Skin of body (tissue), 3 donors: ENCODE measurements at places on chromosomes 1 and 21.
A peak's percentile ranks its signal among the peaks of the same experiment; 100 is the strongest.

- peak; percentile 67 for DNase-seq
These were observed at the start of gene LEFTY2 for GRCh38 chr1:225941187-225941941. LEFTY2 (minus strand) TSS chr1:225941220; CDS start chr1:225941140, 80 bp downstream.

GRCh38 chr1:43357251-43357650 lies 1.5 kb upstream of the CDC20 start:
- no peak for DNase-seq

GRCh38 chr21:39071623-39072214 lies 111.5 kb downstream of the PSMG1 start:
- DNase-seq: peak; percentile 86

GRCh38 chr1:101652484-101652883 lies 344.2 kb downstream of the OLFM3 start:
- no peak for DNase-seq

- DNase-seq: no peak
These were observed 11.8 kb upstream of the PIGM start for GRCh38 chr1:160043543-160043942.

- DNase-seq: no peak
These were observed 46.5 kb downstream of the PSMG1 start for GRCh38 chr21:39136711-39137110.

DNA sequence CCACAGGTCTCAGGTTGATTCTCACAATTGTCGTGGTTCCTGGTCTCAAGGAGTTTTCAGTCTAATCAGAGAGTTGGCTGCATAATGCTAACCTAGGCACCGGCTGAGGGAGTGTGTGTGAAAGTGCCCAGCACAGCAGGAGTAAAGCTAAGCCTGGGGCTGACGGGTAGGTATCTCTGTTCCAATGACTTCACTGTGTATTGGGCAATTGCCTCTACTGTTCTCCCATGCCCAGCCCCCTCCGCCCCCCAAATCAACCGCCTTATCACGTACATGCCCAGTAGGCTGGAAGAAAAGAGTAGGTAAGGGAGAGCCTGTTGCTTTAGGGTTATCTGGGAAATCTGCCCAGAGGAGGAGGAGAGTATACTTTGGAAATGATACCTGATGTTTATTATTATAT lies 54.7 kb downstream of the MRPS6 start:
- no peak for DNase-seq

DNA sequence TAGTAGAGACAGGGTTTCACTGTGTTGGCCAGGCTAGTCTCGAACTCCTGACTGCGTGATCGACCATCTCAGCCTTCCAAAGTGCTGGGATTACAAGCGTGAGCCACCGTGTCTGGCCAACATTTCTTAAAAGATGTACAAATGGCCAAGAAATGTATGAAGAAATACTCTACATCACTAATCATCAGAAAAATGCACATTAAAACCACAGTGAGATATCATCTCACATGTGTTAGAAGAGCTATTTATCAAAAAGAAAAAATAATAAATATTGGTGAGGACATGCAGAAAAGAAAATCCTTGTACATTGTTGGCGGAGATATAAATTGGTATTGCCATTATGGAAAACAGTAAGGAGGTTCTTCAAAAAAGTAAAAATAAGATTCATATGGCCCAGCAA lies 33.6 kb upstream of the TNFSF18 start:
- DNase-seq: no peak

DNA sequence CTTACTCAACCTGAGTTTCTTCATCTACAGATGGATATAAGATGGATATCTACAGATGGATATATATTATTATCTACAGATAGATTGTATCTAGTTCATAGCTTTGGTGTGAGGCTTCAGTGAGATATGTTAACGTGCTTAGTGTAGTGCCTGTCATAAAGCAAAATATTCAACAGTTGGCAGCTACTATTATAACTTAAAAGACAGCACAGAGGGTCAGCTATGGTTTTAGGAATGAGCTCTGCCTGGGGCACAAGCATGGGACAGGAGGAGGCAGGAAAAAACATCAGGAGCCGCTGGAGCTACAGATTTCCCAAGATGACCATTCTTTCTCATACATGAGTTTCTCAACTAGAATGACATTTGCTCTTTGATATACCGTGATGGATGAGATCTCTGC lies 1.3 kb upstream of the CYB5R1 start:
- no peak for DNase-seq

DNA sequence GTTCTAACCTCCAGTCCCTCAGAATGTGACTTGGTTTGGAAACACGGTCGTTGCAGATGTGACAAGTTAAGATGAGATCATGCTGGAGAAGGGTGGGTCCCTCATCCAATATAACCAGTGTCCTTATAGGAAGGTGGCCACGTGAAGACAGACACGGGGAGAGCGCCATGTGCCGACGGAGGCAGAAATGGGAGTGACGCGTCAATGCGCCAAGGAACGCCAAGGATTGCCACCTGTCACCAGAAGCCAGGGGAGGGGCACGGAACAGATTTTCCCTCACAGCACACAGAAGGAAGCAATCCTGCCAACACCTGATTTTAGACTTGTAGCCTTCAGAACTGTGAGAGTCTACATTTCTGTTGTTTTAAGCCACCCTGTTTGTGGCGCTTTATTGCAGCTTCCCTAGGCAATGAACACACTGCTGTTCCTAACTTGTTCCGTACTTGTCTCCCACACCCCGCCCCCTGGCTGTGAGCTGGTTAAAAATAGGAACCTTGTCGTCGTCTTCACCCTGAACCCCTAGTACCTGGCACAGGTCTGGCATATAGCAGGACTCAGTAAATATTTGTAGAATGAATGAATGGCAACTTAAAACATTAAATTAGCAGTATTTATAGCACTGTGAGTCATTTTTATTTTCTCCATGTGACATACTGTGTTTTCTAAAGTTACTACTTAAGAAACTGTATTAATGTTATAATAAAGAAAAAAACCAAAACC lies 14.2 kb downstream of the RIMS3 start:
- DNase-seq: no peak

GRCh38 chr1:148363439-148363810 lies 119.7 kb downstream of the PPIAL4G start:
- DNase-seq: no peak

- DNase-seq: no peak
These were observed 2.0 kb downstream of the C1orf116 start for GRCh38 chr1:207030522-207031009.

GRCh38 chr1:34361121-34361520 lies 184.4 kb downstream of the C1orf94 start:
- DNase-seq: no peak

DNA sequence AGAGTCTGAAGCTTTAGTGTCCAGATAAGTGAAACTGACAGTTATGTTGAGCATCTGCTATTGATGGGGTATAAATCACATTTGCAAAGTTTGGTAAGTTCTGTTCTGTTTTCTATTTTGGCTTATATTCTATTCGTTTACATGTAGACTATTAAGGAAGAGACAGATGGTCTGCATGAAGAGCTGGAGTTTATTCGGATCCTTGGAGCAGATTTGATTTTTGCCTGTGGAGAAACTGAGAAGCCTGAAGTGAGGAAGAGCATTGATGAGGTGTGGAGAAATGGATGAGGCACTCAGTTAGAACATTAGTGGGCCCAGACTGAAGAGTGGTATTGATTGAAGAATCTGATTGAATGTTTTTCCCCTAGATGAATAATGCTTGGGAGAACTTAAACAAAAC lies 50.6 kb upstream of the BMP8A start:
- DNase-seq: no peak

- DNase-seq: no peak
These were observed 5.7 kb upstream of the ARL8A start for GRCh38 chr1:202150187-202150586.

GRCh38 chr1:1080122-1080757 lies 6.1 kb upstream of the RNF223 start:
- DNase-seq: peak; percentile 40

DNA sequence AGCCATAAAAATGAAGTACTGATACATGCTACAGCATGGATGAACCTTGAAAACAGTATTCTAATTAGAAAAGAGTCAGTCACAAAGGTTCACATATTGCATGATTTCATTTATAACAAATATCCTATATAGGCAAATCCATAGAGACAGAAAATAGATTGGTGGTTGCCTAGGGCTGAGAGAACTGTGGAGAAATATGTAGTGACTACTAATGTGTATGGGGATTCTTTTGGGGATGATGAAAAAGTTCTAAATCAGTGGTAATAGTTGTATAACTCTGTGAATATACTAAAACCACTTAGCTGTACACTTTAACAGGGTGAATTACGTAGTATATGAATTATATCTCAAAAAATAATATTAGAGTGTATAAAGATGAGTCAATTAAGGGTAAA lies 45.8 kb downstream of the RNF115 start:
- no peak for DNase-seq

DNA sequence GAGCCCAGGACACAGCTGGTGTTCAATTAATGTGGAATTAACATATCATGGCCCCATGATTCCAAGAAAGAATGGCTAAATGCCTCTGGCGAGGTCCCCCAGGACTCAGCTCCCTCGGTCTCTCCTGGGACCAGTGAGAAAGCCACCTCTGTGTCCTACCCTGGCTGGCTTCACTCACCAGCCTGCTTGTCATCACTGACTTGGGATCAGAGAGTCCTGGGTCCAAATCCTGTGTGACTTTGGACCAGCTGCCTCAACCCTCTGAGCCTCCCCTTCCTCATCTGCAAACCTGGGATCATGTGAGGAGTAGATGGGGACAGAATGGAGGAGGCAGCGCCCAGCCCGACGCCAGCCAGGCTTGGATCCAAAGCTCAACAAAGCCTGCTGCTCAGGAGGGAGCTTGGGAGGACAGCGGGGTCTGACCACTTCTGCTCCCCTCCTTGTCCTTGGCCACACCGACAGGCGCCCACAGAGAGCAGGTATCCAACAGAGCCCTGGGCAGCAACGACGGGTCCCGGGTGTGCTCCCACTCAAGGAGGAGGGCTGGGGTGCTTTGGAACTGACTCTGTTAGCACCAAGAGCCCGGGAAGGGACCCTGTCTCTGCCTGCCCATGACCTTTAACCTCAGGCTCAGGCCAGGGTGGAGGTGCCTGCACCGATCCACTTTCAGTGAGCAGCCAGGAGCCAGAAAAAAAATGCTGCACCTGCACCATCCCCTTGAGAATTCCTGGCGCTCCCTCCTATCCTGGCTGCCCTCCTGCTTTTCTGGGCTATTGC lies 3.2 kb downstream of the SH2D5 start:
- DNase-seq: no peak

GRCh38 chr1:1899266-1899966 lies 8.5 kb upstream of the GNB1 start:
- no peak for DNase-seq

- DNase-seq: no peak
These were observed 95.9 kb upstream of the COA6 start for GRCh38 chr1:234277161-234277868.

- no peak for DNase-seq
These were observed 24.9 kb upstream of the FMO2 start for GRCh38 chr1:171160211-171160610.

DNA sequence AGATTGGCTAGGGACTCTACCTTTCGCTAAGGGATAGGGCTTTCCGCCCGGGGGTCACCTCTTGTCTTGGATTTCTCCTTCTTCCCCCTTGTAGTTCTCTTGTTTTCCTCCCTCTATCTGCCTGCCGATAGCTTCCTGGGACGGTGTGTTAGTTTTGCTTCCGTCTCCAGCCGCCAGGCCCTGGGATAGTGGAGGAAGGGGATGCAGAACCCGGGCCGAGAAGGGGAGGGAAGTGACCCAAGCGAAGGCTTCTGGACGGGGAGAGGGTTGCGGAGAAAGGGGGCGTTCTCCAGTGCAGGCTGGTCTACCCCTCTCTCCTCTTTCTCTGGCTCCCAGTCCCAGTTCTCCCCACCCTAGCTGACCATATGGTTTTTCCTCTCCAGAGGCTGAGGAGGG lies 871 bp downstream of the TUFT1 start:
- DNase-seq: no peak

GRCh38 chr1:66176832-66177231 lies 357.1 kb upstream of the SGIP1 start:
- no peak for DNase-seq

- DNase-seq: no peak
These were observed 16.0 kb downstream of the S100A11 start for GRCh38 chr1:152020849-152021248.

DNA sequence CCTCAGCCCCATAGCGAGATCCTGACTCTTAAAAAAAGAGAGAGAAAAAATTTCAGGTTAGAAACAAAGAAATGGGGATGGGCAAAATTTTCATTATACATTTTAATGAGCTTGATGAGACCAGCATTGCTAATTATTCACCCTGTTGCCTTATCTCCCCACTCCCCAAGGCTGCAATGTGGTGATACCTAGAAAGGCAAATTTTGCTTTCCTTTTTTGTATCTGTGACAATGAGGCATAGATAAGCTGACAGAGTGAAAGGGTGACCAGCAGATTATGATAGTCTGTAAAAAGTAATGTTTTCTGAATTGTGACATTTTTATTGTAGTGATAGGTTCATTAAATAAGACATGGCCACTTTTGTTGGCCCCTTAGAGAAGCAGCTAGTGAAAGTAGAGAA lies 12.9 kb downstream of the SRRM1 start:
- DNase-seq: no peak

DNA sequence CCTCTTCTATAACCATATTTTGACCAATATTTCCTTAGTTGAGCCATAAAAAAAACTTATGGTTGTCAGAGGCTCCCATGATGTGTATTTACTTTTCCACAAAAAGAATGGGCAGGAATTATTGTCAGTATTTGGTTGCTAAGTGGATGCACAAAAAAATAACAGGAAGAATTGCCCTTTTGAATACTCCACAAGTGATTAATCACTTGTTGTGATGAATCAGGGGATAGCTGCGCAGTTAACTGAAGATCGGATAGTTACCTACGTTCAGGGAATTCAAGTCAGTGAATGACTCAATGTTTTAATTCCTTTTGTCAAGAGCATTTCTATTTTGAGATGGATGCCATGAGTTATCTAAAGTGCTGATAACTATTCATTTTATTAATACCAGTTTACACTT lies 785.2 kb upstream of the B3GALT2 start:
- no peak for DNase-seq

DNA sequence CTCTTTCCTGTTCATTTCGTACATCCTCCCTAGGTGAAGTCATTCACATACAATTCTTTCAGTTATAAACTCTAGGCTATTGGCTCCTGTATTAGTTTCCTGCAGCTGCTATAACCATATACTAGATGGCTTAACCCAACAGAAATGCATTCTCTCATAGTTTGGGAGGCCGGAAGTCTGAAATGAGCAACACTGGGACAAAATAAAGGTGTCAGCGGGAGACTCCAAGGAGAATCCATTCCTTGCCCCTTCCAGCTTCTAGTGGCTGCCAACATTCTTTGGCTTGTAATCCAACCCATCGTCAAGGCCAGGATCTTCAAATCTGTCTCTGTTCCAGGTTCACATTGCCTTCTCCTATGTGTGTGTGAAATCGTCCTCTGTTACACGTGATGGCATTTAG lies 71.3 kb downstream of the TOR3A start:
- DNase-seq: no peak

DNA sequence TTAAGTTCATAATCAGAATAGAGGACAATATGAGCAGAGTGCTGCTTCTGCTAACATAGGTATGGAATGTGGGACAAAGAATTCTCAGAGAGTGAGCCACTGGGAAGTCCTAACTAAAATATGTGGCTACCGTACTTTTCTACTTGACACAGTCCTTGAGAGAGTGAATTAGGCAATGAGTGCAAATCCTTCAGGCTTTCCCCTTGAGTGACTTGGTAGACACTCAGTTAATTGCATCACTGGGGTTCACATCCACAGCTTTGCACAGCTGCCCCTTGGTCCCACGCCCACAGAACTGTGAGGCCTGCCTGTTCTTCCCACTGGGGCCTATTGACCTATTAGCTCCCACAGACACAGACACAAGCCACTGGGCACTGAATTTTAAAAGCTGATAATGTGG lies 40.5 kb upstream of the PAXBP1 start:
- no peak for DNase-seq

GRCh38 chr1:201530741-201531531 lies 8.0 kb upstream of the NAV1 start:
- DNase-seq: peak; percentile 98
